ENCODE measurements at places on chromosomes 2 and 18.

DNA sequence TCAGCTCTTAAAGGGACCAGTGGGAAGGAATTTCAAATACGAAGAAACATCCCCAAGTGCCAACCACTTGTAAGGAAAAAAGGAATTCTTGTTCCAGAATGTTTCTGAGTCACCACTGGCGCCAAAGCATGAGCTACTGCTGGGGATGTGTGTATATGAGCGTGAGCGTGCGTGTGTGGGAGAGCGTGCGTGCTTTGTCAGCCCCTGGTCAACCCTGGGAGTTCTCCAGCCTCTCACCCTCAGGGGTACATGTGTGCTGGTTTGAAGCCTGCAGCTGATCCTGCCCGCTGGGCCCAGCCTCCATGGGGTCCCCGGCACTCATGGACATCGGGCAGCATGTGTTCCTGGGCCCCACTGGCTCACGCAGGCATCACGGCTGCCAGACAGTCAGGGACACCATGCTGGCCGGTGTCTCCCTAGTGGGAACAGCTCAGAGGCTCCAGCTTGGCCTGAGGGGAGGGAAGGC, 17.1 kb downstream of the HS6ST1 start:
- no peak for DNase-seq

DNA sequence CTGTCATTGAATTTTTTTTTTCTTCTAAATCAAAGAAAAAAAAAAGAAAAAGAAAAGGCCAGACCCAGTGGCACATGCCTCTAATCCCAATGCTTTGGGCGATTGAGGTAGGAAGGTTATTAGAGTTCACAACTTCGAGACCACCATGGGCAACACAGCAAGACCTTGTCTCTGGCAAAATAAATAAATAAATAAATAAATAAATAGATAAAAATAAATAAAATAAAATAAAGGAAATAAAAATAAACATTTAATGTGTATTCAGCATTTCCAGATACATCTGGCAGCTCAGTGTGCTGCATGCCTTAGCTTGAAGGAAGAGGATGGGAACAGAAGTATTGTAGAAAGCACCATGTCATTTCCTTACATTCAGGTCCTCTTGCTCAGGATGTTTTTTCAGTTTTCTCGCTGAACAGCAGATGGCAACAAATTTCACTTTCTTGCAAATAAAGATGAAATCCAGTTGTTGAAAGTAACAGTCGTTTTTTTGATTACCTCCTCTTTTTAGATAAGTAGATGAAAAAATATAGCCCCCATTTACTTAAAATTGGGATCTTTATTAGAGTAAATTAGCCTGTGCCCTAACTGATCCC, 25.7 kb upstream of the FAM178B start:
- peak; percentile 69 for DNase-seq

DNA sequence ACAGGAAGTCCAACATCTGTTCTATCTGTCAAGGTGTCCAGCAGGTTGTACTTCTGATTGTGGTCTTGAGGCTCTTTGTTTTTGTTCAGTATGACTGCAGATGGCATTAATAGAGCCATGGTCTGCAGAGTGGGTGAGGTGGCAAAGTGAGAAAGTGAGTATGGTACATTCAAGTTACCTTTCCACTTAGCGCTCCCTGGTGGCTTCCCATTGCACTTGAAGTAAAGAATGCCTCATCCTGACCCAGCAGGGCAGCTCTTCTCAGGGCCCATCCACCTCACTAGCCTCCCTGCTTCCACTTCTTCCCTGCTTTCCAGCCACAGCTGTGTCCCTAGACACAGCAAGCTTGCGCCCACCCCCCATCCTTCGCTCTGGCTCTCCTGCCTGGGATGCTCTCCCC, 148.0 kb upstream of the ALPP start:
- peak; percentile 57 for DNase-seq

- DNase-seq = no peak
Observed at GRCh38 chr2:236896688-236897087, 189.0 kb upstream of the COPS8 start.

DNA sequence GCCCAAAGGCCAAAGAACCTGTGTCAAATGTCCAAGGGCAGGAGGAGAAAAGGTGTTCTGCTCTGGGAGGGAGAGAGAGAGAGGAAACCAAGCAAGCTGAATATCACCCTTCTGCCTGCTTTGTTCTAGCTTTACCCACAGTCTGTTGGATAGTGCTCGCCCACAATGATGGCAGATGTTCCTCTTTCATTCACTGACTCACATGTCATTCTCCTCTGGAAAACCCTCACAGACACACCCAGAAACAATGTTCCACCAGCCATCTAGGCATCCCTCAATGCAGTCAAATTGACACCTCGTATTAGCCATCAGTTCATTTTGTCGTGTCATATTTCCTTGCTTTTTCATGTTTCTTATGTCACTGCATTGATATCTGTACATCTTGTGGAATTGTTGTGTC, 150.3 kb downstream of the UBR3 start:
- no peak for DNase-seq

- peak; percentile 21 for DNase-seq
Observed at GRCh38 chr2:55269645-55269990, 587 bp upstream of the MTIF2 start.

- DNase-seq = no peak
Observed at GRCh38 chr18:78123926-78124797, 855.5 kb upstream of the SALL3 start.

- no peak for DNase-seq
Observed at GRCh38 chr2:216315802-216316603, 56.3 kb downstream of the MARCHF4 start.

- peak; percentile 50 for DNase-seq
Observed at GRCh38 chr2:197292619-197293018, 18.0 kb downstream of the ANKRD44 start.

GRCh38 chr2:64604155-64604554, 49.6 kb downstream of the SERTAD2 start:
- DNase-seq = no peak

GRCh38 chr2:50049267-50049666, 895.0 kb upstream of the FSHR start:
- DNase-seq = no peak

DNA sequence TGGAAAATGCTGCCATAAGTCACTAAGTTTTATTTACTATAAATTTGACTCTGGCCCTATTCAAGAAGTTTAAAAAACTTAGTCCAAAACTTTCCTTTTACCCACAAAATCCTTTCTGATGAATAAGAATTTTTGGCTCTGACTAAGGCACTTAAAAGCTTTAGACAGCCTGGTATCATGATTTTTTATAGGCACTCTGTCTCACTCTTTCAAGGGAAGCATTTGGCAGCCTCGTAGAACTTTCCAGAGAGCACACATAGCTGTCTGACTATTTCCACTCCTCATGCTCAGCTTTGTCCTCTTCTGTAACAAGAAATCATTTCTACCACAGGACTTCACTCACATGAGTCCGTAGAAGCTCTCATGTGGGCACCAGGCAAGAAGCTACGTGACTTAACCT, 32.3 kb upstream of the XDH start:
- DNase-seq = no peak

DNA sequence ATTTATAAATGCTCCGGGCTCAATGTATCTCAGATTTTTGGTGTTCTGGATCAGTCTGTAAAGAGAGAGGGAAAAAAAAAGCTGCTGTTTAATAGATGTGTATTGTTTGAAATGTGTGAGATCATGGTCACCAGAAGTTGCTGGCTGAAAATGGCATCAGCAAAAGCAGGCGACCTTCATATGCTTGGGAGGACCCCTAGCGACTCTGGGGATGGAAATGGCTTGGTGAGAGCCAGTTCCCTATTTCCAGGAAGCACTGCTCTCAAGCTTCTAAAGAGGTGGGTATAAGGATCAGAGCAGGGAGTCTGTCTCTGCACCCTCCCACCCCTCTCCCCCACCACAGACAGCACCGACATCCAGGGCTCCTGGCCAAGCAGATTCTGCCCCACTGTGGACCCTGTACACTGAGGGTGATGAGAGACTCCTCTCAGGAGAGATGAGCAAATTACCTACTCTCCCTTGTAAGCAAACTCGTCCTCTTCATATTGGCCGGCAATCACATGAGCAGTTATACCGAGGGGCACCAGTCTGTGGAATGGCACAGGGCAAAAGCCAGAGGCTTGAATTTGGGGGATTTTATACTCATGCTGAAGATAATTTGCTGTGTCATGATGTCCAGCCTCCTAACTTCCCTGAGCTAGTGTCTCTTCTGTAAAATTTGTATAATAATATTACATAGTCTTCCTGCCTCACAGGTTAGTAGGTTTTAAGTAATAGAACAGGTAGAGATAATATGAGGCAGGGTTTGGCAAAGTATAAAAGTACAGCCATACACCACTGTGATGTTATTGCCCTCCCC, 29.6 kb downstream of the LHCGR start:
- DNase-seq = no peak

GRCh38 chr18:45254709-45255082, 360.6 kb upstream of the SLC14A2 start:
- DNase-seq = no peak
